ENCODE measurements at places on chromosomes 11 and 22.
A peak's percentile ranks its signal among the peaks of the same experiment; 100 is the strongest.

GRCh38 chr11:61784506-61784805 lies 7.9 kb downstream of the TMEM258 start:
- DNase-seq = no peak

GRCh38 chr22:49733631-49734030 lies 94.0 kb downstream of the BRD1 start:
- DNase-seq = no peak

DNA sequence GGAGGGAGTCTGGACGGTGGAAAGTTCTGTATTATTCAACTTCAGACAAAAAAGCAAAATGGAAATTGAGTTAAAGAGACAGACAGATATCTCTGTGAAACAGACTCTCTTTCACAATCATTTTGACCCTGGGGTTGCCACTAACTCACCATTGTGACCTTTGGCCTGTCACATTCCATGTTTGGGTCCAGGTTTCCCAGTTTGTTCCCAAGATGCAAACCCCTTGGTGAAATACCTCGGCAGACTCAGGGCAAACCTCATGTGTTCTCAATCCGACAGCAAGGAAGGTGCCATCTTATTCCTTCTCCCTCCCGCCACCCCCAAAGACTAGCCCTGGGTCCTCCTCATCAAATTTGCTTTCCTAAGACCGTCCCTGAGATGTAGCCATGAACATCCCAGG lies 41.8 kb downstream of the GALNT18 start:
- no peak for DNase-seq

DNA sequence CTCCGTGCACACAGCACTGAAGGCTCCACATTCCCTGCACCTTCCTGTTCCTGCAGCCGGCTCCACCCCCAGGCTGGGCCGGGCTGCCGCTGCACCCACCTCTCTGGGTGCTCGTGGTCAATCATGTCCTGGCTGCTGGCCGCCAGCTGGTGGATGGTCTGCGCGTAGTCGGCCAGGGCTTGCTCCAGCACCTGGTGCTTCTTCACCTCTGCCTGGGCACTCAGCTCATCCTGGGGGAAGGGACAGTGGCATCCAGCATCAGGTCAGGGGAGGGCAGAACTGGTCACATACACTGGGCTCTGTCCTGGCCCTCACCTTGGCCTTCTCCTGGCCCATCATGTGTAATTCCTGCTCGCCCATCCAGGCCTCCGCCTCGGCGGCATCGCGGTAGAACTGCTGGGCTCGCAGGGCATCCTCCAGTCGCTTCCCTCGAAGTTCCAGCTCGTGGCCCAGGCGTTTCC lies 15.2 kb upstream of the RBM4B start:
- no peak for DNase-seq

DNA sequence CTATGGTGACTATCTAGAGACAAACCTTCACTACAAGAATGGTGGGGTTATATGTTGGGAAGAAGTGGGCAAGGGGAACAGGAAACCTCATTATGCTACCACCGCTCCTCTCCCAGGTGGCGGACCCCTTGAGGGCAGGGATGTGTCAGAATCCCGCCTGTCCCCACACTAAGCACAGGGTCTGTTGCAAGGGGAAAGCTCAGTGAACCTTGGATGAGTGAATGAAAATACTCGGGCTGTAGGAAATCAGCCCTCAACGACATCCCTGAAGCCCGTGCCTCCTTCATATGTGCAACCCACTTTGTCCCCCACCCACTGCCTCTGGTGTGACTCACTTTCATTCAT lies 68.2 kb upstream of the AMPD3 start:
- DNase-seq = no peak

GRCh38 chr22:41648432-41648831 lies 27.3 kb downstream of the XRCC6 start:
- no peak for DNase-seq

- DNase-seq = peak; percentile 1
Observed at GRCh38 chr11:120564573-120565311, 53.2 kb downstream of the GRIK4 start.

- no peak for DNase-seq
Observed at GRCh38 chr11:132772703-132773545, 759.4 kb downstream of the OPCML start.

- no peak for DNase-seq
Observed at GRCh38 chr11:124085997-124086846, 29.0 kb upstream of the VWA5A start.

DNA sequence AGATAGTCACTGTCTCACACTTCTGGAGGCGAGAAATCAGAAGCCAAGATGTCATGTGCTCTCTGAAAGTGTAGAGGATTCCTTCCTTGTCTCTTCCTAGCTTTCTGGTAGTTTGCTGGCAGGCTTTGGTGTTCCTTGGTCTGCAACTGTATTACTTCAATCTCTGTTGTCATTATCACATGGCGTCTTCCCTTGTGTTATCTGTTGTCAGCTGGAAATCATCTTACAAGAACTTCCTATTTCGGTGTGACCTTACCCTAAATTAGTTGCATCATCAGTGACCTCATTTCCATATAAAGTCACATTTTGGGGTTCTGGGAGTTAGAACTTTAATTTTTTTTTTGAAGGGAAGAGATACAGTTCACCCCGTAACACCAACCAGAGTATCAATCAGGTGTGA lies 3.3 kb upstream of the LIN7C start:
- DNase-seq = no peak

DNA sequence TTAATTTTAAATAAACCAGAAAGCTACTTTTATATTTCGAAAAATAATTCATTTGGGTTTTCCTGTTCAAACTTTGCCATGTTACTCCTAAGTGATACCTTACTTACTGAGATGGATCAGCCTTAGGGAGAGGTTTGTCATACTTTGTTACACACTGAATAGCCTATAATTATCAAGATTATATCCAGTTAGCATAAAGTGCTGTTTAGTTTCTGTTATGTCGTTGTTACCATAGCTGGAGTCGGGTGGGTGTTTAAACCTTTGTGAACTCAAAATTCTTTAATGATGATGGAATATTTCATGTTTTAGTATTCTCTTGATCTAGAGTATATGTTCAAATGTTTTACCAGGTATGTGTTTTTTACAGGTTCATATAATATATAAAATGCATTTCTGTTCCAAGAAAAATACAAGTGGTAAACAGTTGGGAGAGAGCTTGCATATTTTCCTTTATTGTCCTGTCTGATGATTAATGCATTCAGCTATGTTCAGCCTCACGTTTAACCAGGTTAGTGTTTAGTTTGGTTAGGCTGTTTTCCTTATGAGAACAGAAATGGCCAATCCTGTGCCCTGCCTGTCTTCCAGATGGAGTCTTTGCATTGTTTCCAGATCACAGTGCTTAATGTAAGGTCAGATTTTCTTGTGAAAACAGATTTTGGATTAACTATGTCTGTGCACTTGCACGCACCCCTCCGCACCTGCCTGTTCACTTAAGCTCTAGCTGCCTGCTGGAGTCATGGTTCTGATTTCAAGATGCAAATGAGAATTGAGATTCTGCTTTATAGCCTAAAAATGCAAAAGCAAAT lies 105.6 kb downstream of the ATXN10 start:
- no peak for DNase-seq

DNA sequence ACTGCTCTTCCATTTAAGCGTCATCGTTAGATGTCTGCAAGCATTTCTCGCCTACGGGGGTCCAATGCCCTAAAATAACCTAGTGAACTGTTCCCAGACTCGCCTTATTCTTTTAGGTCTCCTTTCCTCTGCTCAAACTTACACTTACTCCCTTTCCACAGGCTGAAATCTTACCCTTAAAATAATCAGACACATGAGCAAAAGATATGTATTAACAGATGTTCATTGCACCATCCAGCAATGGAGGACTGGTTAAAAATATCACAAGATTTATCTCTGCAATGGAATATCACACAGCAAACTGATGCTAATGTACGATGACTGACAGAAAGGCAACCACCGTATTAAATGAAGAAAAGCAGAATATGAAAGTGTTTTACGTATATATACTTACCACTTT lies 1.6 kb upstream of the CSTF3 start:
- DNase-seq = no peak

- DNase-seq = peak; percentile 51
Observed at GRCh38 chr11:1573077-1573902, 1.2 kb upstream of the DUSP8 start.

GRCh38 chr11:129720156-129720555 lies 95.5 kb upstream of the TMEM45B start:
- DNase-seq = no peak

- no peak for DNase-seq
Observed at GRCh38 chr11:107751082-107751481, 39.2 kb upstream of the SLN start.

DNA sequence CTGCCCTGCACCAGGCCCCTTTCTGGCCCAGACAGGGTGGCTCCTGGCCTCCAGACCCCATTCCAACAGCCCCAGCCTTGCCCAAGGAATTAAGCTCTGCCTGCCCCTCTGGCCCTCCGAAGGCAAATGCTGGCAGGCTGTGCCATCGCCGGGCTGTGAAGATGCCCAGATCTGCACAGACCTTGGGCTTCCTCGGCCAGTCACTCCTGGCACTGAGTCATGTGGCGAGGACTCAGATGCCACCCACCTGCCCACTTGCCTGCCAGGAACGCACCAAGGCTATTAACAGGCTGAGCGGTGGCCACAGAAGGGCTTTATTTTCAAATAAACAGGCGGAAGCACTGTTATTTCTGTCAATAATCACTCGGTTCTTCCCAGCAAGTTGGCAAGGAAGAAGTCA lies 50.3 kb upstream of the TTLL12 start:
- DNase-seq = peak; percentile 37

- DNase-seq = no peak
Observed at GRCh38 chr22:49588739-49589138, 238.9 kb downstream of the BRD1 start.

Measured in NCI-H2029 (cell line).